ENCODE measurements at places on chromosomes 1 and 21.

- DNase-seq, result no peak
Observed at GRCh38 chr1:70498666-70499065, 87.6 kb downstream of the CTH start.

DNA sequence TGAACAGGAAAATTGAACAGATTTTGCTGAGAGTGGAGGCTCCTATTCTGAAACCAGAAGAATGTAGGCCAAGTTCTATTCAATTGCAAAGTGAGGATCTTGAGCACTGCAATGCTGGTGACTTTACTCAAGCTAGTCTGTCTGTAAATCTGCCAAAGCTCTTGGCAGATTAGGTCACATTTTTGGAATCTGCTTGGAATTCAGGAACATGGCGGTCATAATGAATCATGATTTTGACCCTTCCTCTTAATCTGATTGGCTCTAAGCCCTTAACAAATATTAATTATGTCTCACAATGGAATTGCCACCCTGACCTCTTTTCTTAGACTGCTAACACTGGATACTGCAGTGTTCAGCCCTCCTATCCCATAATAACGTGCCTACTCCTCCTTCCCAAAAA lies 7.2 kb upstream of the GNG12 start:
- no peak for DNase-seq

DNA sequence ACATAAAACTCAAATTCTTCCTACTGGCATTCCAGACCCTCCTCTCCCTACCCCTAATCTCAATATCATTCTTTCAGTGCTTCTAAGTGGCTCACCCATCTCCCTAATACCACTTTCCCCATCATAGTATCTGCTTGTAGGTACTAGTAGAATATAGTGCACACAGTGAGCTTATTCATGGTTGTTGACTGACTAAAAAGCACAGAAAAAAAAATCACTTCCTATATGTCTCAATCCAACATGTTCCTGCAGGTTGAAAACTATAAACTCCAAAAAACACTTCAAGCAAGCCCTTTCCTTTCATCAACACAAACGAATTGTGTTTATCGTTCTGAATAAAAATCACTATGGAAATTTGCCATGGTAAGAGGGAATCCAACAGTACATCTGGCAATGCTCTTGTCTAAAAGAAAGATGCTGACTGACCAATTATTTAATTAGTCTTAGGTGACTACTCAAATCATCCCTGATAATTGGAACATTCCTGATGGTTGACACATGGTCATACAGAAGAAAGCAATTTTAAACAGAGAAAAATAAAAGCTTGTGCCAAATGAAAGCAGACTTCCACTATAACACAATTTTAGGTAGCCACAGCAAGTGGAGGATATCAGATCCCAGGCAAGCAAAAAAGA lies 87.1 kb downstream of the NDUFS5 start:
- no peak for DNase-seq

DNA sequence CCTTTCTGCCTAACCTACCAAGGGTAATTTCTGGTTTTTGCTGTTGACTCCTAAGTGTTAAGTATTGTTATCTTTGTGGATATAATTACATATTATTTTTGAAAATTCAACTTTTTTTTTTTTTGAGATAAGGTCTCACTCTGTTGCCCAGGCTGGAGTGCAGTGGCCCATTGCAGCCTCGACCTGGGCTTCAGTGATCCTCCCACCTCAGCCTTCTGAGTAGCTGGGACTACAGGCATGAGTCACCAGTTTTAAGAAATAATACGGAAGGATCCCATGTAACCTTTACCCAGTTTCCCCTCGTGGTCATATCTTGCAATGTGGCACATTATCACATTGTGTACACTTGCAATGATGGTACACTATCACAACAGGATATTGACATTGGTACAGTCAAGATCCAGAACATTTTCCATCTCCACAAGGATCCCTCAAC lies 3.1 kb downstream of the CHD1L start:
- no peak for DNase-seq

DNA sequence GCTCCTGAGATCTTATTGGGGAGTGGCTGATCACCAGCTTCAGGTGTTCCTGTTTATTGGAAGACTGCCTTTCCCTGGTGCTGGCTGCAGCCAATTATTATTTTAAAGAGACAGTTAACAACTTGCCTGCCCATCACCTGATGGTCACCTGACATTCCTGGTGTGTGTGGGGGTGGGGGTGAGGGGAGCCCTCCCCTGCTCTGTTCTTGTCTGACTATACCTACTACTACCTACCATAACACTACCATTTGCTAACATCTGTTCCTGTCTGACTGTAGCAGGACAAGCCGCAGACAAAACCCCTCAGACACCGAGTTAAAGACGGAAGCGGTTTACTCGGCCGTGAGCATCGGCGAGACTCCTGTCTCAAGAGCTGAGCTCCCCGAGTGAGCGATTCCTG lies 54.9 kb upstream of the NBPF3 start:
- DNase-seq, result no peak

GRCh38 chr1:110787328-110788071 lies 85.4 kb upstream of the CD53 start:
- DNase-seq, result no peak

GRCh38 chr1:200673952-200674823 lies 4.5 kb upstream of the DDX59 start:
- DNase-seq, result no peak

DNA sequence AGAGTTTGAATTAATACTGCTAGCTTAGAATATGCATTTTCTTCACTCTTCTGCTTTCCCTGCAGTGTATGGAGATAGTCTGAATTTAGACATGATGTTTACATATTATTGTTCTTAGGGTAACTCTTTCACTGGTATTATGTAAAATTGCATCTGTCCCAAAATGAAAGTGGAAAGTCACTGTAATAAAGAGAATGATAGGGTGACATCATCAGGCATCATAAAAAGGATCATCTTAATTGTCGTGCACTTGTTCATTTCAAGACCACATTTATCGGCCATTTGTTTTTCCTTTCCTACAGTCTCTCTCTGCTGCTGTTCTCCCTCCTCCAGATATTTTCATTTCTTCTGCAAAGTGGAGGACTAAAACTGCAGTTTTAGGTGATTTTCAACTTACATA lies 61.9 kb upstream of the ZNF281 start:
- no peak for DNase-seq

DNA sequence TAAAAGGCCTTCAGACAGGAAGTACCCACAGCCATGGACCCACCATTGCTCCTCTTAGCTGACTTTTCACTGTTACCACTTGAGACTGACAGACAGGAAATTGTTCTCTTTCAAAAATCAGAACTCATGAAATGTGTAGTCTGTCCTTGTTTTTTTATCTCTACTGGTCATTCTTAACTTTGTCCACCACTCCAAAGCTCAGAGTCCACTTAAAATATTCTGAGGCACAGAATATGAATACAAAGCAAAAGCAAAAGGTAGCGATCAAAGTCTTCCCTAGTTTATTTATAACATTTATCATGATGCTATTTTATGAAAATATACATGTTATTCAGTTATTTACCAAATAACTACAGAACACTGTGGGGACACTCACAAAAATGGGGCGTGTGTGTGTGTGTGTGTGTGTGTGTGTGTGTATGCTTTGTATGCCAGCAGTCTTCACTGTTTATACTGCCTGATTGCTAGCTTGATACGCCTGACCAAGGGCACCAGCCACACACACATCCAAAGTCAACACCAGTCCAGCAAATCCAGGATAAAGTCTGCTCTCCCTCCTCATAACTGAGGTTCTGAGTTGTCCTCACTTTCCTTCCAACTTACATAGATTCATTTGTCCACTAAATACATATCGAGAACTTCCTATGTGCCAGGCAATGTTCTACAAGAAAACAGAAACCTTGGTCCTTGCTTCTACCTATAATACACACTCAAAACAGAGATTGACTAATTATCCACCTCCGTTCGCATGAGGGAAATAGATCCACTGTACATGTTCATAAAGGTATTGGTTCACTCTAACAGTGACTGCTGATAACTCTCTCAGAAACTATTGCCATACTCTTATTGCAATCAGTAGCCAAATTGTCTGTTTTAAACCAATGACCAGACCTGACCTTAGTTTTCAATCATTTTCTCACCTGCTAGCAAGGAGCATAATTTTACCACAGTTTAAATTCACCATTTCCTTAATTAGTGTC lies 79.4 kb downstream of the ERICH3 start:
- no peak for DNase-seq

DNA sequence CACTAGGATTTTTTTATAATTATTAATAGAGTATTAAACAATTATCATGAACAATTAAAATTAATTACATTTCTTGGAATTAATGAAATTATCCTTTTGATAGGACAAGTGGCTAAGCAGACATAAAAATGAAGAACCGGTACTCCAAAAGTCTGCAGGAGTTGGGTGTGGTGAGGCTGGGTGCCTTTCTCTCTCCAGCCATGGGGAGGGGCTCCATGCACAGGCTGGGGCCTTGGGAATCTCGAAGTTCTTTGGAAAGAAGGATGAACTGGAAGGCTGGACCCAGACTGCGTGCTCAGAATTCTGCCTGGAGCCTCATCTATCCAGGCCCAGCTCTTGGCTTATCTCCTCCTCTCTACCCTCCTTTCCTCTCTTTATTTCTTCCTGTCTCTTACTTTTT lies 94.1 kb downstream of the ACTL8 start:
- no peak for DNase-seq

DNA sequence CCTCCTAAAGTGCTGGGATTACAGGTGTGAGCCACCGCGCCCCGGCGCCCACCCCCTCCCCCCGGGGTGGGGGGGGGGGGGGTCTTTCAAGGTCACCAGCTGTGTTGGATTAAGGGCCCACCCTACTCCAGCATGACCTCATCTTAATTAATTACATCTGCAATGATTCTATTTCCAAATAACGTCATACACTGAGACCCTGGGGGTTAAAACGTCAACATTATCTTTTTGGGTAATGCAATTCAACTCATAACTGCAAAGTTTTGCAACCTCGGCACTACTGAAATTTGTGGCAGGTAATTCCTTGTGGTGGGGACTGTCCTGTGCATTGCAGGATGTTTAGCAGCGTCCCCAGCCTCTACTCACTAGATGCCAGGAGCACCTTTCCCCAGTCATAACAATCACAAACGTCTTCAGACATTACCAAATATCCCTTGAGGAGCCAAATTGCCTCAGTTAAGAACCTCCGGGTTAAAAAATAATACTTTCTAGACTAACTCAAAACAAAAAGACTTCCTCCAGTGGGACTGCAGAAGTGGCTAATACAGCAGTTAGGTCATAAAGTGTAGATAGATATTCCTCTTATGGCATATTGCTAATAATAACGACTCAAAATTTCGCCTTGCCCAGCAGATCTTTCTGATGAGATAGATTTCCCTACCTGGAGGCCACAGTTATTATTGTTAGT lies 233.0 kb upstream of the KAZN start:
- DNase-seq, result no peak

GRCh38 chr1:33433509-33434362 lies 2.8 kb upstream of the PHC2 start:
- DNase-seq, result no peak

- no peak for DNase-seq
Observed at GRCh38 chr21:15874615-15875014, 144.8 kb downstream of the USP25 start.

- DNase-seq, result no peak
Observed at GRCh38 chr1:938711-939489, 15.2 kb downstream of the SAMD11 start.

DNA sequence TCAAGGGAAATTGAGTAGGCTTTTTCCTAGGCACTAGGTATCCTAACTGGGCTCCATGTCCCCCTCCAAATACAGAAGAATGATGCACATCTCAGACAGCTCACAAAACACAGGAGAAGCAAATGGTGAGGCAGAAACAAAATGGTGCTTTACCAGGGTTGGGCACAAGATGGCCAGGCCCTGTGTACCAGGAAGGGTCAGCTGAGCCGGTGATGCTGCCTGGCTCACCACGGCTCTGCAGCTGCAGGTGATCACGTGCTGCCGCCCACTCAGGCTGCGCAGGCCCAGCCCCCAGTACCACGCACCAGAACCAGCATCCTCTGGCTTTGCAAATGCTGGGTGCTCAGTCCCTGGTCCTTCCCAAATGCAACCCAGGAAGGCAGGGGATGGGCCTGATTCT lies 993 bp upstream of the DSCAM start:
- no peak for DNase-seq

DNA sequence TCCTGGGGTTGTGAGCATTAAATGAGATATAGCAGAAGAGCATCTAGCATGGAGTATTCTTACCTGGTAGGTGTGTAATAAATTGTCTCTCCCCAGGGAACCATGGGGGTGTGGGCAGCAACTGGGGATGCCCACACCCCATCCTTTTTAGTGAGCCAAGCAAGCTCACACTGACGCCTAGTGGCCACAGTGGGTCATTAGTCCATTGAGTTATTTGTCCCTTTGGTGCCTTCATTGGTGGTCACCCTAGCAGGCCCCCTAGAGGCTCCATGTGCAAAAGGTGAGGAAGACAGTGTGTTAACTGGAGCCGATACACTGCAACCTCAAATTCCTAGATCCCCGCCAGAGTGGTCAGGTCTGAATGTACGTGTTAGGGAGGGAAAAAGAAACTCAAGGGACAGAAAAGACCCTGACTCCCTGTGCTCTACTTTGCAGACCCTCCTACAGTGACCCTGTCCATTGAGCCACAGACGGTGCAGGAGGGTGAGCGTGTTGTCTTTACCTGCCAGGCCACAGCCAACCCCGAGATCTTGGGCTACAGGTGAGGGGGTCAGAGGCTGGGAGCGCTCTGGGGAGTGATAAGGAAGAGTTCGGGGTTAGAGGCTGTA lies 93.3 kb upstream of the CD1D start:
- no peak for DNase-seq

DNA sequence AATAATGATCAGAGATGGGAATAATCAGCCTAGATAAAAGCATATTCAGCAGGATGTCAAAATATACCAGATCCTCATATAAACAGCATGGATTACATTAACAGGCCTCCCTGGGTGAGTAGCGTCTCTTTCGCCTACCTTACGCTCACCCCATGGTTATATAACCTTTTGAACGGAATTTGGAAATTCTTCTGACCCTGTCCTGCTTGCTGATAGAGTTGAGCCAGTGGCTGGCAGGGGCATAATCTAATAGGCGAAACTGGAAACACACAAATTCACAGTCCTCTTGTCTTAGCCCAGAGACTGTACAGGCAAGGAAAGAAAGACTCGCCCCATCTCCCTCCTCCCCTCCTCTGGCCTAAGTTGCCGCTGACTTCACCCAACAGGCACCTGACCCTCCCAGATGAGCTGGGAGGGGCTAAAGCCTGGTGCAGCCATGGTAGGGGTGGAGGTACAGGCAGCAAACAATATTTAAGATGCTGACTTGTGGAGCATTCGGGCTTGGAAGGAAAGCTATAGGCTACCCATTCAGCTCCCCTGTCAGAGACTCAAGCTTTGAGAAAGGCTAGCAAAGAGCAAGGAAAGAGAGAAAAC lies at the start of gene ANGPTL7:
Gene ANGPTL7, plus strand, starts transcription at position 498 of the 594 bp plus-strand sequence. CDS start 225 bp downstream, outside the sequence.
- no peak for DNase-seq

GRCh38 chr1:183840140-183840539 lies 35.2 kb downstream of the RGL1 start:
- DNase-seq, result no peak

GRCh38 chr1:225626698-225627097 lies 26.2 kb downstream of the ENAH start:
- no peak for DNase-seq

Measured in activated T-helper 9 cell treated with anti-CD3 and anti-CD28 coated beads, Interleukin-2, amount 50 U/mL, for 16 hours (primary cell).